ENCODE measurements at places on chromosomes 12 and 14.

GRCh38 chr12:120314220-120314619 lies 12.1 kb downstream of the SIRT4 start:
- DNase-seq = no peak

GRCh38 chr12:68622250-68622649 lies 11.6 kb downstream of the RAP1B start:
- DNase-seq = no peak

- no peak for DNase-seq
Measured at GRCh38 chr12:113236539-113237399, 15.5 kb downstream of the TPCN1 start.

GRCh38 chr12:45498645-45499044 lies 230.9 kb upstream of the ARID2 start:
- DNase-seq = no peak

DNA sequence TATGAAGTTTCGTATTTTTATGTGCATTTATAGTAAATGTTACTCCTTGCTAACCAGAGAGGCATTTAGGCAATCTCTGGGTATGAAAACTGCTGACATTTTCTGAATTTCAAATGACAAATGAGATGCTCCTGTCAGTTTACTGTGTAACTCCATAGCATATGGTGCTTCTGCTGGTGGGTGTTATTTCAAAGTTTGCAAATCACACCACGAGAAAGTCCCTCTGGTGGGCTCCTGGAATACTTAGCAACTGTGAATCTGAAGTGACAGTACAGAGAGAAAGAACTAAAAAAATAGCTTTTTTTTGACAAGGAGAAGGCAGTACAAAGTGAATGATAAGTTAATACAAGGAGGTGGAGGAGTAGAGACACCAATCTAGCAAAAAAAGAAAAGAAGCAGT lies 161.5 kb downstream of the DERA start:
- no peak for DNase-seq

DNA sequence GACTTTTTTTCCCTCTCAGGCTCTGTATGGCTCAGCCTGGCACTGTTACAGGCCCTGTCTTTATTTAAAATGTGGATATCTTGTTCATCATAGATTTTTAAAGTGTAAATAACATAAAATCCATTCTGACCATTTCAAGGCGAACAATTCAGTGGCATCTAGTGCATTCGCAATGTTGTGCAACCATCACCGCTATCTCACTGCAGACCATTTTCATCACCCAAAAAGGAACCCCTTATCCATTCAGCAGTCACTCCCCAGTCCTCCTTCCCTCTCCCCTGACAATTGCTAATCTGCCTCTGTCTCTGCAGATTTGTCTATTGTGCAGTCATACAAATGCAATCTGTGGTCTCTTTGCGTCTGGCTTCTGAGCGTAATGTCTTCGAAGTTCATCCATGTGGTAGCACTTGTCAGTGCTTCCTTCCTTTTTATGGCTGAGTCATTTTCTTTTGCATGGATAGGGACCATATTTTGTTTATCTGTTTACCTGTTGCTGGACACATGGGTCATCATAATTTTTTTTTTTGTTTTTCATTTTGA lies 148.8 kb upstream of the LHX5 start:
- DNase-seq = no peak

DNA sequence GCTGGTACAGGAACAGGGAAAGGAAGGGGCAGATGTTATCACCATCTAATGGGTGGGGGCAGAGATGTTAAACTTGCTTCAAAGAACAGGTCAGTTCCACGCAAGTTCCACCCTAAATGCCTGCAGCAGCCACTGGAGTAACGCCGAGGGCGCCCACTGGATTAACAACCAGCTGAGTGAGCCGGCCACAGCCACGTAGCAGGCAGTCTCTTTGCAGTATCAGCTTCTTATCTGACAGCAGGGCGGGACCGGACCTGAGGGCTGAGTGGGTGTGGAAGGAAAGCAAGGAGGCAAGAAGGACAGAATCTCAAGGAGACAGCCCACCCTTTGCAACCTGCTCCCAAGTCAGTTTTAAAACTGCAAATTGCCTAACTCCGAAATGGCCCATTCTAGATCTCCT lies 38.4 kb upstream of the FOXN3 start:
- no peak for DNase-seq

DNA sequence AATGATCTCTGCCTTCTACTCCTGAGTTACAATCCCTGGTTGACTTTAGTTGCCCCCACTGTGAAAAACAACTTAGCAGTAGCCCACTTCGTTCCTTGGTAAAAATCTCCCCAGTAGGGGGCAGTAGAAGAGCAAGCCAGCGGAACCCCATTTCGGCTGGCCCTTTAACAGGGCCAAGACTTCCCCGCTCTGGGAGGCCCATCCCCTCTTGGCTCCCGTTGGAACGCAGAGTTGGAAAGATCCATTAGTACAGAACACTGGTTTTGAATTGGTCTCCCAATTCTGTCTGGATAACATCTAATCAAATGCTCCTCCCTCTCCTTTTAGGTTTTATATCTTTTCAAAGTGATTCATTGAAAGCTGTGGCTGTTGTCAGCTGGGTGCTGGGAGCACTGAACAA lies 1133.3 kb downstream of the BCL11B start:
- no peak for DNase-seq

DNA sequence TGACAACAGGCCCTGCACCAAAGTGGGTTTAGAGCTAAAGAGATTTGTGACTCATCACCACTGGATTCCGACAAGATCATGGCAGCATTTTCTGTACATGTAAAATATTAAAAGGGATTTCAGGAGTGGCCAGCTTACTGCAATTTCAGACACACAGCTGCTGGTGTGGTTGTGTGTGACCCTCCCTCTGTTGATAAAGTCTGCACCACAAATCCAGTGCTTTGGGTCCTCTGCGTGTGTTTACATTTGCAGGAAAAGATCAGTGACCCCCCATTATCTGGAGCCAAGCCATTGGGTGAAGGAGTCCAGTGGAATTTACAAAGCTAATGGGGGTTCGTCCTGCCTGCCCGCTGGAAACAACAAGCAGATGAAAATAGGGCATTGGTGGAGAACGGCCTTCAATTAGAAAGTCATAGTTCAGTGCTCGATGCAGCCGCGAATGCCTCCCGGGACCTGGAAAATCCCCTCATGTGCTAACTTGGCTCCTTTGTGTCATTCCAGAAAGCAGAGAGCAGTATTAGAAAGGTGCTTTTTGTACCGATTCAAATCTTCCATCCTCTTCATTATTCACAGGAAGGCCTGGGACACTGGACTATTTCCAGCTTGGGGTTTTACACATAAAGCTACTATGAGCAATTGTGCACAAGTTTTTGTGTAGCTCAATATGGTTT lies 188.5 kb upstream of the TMEM132C start:
- no peak for DNase-seq

DNA sequence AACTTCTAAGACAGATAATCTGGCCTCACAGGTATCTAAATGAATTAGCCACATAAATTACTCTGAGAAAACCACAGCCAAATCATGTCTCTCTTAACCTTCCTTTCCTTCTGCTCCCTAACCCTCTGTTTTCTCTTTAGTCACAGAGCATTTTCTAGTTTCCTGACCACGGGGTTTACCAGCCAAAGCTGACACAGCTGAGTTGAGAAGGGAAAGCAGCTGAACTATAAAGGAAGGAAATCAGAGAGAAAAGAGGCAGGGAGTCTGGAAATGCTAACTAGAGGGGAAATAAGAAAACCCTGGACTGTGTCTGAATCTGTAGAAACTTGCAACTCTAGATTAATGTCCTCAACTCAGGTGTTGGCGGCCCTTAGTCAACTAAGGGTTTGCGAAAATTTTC lies 24.4 kb downstream of the ANKS1B start:
- no peak for DNase-seq

All from stimulated activated CD8-positive, alpha-beta memory T cell treated with anti-CD3 and anti-CD28 coated beads, Interleukin-15, amount 100 ng/mL, for 24 hours (primary cell).